ENCODE measurements at places on chromosomes 4 and X. TPM values are rescaled to one million over a fixed set of nuclear protein-coding genes. Genes with fewer than 3 reads are reported as not detected.
A peak's percentile ranks its signal among the peaks of the same experiment; 100 is the strongest.

DKK2 gene
- not detected for total RNA-seq

DNA sequence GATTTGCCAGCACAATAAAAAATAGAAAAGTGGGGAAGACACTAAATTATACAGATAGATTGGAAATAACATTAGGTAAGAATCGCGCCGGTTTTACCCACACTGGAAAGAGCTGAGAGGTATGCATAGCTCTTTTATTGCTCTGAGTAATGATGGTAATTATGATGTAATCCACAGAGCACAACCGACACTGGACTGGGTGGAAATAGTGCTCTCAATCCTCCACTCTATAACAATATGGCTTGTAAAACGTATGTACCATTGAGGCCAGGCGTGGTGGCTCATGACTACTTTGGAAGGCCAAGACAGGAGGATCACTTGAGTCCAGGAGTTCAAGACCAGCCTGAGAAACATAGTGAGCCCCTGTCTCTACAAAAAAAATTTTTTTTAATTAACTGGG lies 104.3 kb upstream of the RAPGEF2 start:
- no peak for DNase-seq

ZMAT1 gene
- 1.7 TPM for total RNA-seq

SLC9B1 gene
- total RNA-seq: 1.8 TPM

DNA sequence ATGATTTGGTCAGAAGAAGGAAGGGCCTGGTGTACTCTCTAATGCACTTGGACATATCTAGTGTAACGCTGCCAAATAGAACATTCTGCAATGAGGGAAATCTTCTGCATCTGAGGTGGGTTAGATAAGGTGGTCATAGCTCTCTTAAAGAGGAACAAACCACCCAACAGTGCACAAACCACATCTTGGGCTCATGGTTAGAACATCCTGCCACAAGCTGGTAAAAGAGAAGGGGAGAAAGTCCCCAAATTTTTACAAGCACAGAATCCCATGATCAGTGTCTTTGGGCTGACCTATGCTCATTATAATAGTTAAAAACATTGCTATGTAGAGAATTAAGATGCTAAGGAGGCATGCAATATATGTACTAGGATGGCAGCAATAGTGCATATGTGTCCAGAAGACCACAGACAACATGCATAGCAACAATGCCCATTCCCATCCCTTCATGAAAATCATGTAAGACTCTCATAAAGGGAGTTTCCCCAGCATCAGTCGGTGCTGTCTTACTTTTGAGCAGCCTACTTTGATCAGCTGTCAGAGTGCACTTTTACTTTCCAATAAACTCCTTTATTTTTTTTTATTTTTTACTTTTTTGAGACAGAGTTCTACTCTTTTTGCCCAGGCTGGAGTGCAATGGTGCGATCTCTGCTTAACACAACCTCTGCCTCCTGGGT lies 99.7 kb upstream of the SLC7A11 start:
- DNase-seq: no peak

DNA sequence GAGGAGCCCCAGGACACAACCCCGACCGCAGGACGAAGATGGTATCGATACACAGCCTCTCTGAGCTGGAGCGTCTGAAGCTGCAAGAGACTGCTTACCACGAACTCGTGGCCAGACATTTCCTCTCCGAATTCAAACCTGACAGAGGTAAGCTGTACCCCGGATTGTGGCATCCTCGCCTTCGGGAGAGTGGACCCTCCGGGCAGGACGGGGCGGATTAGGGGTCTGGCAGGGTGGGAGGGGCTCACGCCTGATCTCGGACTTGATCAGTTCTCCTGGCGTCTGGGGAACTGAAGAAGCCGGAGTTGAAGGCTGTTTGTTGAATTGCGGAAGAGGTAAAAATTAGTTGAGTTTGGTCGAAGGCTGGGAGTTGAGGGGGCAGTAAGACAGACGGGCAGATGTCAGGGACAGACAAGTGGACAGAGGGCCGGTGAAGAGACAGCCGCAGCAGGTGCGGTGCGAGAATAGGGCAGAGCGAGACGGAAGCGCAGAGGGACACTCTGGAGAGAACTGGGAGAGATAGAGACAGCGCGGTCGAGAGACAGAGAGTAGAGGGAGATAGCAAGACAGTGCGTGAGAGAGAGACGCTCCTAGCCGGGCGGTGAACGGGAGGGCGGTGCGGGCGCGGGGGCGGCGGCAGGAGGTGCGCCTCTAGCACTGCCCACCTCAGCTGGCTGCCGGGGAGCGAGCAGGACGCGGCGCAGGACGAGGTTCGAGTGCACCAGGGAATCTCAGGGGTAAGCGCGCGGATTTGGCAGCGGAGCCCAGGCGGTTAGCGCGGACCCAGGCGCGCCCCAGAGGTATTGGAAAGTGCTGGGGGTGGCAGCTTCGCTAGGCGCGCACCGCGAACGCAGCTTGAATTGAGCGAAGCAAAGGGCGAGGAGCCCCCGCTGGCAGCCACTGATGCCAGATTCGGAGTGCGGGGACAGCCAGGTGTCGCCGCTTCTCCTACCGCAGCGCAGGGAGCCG lies 23.9 kb downstream of the ARHGAP36 start:
- no peak for DNase-seq

SPANXD gene
- not detected for total RNA-seq

- DNase-seq: no peak
Observed at GRCh38 chr4:56622176-56622575, 58.9 kb downstream of the HOPX start.

DNA sequence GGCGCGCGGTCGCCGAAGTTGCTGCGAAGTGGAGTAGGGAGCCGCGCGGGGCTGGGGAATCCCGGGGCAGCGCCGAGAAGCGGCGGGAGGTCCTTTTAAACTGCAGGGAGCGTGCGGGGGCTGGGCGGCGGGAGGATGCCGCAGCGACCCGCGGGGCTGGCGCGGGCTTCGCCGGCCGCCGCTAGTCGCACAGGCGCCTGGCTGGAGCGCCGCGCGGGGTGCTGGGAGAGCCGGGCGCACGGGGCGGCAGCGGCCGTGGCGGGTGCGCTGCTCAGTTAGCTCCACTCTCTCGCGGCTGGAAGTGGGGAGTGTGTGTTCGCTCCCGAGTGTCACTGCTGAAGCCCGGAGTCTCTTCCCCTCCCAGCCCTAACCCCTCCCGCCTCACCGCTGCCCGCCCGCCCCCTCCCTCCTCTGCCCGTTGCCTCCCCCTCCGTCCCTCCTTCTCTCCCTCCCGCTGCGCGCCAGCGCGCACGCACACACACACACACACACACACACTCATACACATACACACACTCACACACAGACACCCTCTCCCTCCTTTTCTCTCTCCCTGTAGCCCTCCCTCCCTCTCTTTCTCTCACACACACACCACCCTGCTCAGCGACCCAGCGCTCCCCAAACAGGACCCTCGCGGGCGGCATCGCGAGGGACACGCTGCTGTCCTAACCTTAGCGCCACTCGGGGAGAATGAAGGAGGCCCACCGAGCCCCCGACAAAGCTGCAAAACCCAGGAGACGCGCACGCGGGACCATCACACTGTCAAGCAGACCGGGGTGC lies at the start of gene NDNF:
Gene NDNF (minus strand): TSS at position 312 of the 780 bp plus-strand sequence. CDS start 26,698 bp downstream, outside the sequence.
- peak; percentile 40 for DNase-seq

TMEM187 gene
- 5.1 TPM for total RNA-seq

- peak; percentile 39 for DNase-seq
Observed at GRCh38 chr4:82905205-82905604, 4.7 kb downstream of the THAP9 start.

DNA sequence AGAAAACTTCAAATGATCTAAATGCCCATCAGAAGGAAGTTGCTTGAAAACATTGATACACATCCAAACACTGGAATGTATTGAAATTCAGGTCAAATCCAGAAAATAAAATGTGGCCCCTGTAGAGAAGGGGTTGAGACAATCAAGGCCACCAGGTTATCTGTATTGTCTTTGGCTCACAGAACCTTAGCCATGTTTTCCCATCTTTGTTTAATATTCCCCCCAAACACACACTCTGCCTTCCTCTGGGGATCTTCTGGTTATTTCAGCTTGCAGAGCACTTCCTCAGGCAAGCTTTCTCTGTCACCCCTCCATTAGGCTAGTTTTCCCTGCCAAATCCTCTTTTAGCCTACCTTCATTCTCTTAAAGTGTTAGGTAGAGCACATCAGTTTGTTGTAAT lies 30.5 kb downstream of the PAGE2 start:
- DNase-seq: no peak

NLGN4X gene
- total RNA-seq: not detected

HTN1 gene
- not detected for total RNA-seq

- no peak for DNase-seq
Observed at GRCh38 chrX:5998901-5999300, 229.8 kb downstream of the NLGN4X start.

- DNase-seq: no peak
Observed at GRCh38 chr4:41050880-41051775, 163.2 kb downstream of the APBB2 start.

DNA sequence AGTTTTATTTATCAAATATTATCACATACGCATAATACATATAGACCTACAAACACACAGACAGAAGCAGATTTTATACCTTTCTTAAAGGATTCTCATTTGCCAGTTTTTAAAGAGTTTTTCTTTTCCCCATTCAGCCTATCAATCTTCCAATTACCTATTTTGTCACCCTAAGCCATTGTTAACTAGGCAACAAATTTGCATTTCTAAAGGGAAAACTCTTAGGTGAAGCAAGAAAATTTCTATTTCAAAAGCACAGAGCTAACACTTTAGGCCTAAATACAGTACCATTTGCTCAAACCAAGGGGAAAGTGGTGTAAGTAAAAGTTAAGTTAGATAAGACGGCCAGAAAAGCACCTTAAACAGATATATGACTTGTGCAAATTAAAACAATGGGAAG lies 156.6 kb downstream of the NDST3 start:
- no peak for DNase-seq

- DNase-seq: no peak
Observed at GRCh38 chrX:43375136-43375535, 281.0 kb upstream of the MAOA start.

RBMXL3 gene
- not detected for total RNA-seq

DNA sequence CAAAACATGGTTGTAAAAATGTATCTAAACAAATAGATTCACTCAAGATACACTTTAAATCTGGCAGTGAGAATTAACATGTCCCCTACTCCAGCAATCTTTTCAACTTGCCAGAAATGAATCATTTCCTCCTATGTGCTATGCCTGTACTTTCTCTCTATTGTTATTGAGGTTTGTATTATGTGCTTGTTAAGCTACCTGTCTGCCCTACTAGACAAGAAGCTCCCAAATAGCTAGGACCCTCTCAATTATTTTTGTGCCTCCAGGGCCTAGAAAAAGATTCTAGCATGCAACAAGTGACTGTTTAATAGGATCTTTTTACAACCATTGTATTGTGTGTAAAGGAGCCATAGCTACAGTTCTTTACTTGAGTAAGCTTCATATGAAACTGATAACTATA lies 3.5 kb upstream of the SAP30 start:
- no peak for DNase-seq

DNA sequence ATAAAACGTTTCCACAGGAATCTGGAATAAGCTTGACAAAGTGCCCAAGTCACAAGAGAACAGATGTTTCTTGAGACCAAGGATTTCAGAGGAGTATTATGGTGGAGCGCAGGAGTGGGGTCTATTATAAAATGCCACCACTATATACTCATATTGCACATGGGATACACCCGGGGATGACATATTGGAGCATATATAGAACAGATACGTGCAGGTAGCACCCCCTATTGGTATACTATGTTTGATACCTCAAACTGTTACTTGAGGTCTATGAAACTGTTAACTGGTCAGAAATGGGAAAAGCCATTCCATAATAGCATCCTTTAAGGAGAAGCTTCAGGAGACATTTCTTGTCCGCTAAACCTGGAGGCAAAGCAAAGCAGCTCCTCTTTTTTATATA lies 86.0 kb downstream of the PCYT1B start:
- no peak for DNase-seq

GRCh38 chr4:165678936-165679325 lies 194.1 kb upstream of the TLL1 start:
- DNase-seq: no peak

DNA sequence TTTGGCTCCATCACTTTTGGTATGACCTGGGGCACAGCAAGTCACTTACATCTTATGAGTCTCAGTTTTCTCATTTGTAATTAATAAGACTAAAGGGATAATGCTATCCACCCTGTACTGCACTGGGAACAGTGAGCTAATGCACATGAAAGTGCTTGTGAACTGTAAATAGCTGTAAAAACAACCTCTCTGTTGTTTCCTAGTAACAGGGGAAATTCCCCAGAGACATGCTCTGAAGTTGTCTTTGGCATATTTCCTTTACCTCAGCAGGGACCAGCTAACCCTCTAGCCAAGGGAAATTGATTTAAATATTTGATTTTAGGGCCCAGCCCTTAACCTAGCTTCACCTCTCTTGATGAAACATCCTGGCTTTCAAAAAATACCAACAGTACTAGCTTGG lies 6.1 kb upstream of the CYSLTR1 start:
- no peak for DNase-seq

- DNase-seq: no peak
Observed at GRCh38 chrX:98299785-98300184, 1416.1 kb downstream of the RPA4 start.

- no peak for DNase-seq
Observed at GRCh38 chrX:52271206-52271605, 86.5 kb downstream of the MAGED4 start.

Data from activated naive CD4-positive, alpha-beta T cell treated with anti-CD3 and anti-CD28 coated beads, Interleukin-2, amount 50 U/mL, for 72 hours (primary cell).